Muscle of arm (tissue), 14 donors: ENCODE measurements at places on chromosomes 4 and X.

GRCh38 chr4:144649646-144650045 lies 3.7 kb downstream of the HHIP start:
- no peak for DNase-seq

DNA sequence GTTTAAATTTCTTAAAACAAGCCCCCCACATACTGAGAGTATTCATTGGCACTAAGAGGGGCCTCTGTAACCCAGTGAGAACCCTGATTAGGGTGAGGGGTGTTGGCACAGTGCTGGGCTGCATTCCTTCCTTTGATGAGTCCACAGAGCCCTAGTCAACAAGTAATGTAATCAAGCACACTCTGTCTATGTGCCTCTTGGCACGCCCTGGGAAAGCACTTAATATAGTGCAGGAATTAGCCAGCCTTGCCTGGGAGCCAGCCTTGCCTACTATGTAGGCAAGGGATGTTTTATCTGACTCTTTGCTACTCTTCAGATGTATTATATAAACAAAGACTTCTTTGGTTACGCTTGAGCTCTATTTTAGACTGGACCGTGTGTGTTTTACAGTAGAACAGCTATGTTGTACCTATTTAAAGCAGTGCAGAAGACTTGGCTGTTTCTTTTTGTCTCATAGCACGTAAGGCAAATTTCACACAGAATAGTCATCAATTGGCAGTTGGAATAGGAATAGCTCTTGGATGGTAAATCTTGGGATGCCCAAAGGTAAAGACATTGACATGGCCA lies 64.3 kb downstream of the FRAS1 start:
- no peak for DNase-seq

DNA sequence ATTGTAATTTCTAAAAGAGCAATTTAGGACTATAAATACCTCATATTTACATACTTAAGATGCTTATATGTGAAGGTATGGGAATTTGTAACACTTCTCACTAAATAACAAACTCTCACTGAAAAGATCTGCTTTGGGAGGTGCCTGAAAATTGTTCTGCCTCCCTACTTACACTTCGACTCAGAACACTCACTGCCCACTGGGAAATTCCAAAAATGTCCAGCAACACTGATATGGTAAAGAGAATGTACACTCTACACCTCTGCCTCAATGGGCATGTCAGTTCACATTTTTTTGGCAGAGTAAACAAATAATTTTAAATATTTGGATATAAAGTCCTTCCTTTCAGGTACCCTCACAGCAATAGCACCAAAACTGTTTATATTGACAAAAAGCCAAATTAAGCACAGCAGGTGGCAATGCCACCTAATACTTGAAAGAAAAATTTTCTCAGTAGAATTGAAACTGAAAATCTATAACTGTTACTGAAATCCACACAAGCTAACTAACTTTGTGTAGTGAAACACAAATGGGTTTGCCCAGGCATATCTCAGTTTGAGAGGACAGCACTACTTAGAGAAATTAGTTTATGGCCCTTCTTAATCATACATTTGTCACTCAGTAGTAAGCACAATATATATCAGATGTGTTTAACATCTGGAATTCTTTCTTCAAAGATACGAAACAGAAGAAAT lies 67.1 kb downstream of the PRDM5 start:
- no peak for DNase-seq

GRCh38 chrX:108412783-108413182 lies 25.4 kb downstream of the COL4A6 start:
- DNase-seq: no peak

- no peak for DNase-seq
These were observed 5.7 kb downstream of the PLP2 start for GRCh38 chrX:49177338-49177833.

DNA sequence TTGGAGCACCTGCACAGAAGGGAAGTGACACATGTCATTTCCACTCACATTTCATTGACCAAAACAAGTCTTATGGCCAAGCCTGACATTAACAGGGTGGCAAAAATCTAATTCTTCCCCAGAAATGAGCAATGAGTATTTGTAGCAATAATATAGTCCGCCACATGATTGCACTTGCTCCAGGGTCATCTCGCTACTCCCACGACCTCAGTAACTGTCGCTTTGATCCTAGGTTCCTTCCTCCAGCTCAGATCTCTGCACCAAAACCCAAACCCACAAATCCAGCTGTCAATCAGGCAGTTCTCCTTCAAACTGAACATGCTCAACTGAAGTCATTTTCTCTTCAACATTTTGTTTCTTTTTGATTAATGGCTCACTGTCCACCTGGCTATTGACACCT lies 25.2 kb upstream of the PTTG2 start:
- no peak for DNase-seq

GRCh38 chrX:153469811-153470410 lies 465 bp downstream of the HAUS7 start:
- no peak for DNase-seq

- no peak for DNase-seq
These were observed 105.3 kb downstream of the ADAMTS3 start for GRCh38 chr4:72463724-72464123.

DNA sequence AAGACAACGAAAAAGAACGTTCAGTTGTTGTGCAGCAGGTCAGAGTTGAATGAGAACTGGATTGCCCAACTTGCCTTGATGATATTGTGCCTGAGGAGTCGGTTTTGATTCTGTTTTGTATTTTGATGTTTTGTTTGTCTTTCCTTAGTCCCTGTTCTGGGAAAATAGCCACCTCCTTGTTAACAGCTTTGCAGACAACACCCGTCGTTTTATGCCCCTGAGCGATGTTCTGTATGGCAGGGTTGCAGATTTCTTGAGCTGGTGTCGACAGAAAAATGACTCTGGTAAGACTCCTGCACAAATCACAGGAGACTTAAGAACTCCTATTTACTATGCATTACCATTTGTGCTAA lies 4.5 kb downstream of the BST1 start:
- no peak for DNase-seq

DNA sequence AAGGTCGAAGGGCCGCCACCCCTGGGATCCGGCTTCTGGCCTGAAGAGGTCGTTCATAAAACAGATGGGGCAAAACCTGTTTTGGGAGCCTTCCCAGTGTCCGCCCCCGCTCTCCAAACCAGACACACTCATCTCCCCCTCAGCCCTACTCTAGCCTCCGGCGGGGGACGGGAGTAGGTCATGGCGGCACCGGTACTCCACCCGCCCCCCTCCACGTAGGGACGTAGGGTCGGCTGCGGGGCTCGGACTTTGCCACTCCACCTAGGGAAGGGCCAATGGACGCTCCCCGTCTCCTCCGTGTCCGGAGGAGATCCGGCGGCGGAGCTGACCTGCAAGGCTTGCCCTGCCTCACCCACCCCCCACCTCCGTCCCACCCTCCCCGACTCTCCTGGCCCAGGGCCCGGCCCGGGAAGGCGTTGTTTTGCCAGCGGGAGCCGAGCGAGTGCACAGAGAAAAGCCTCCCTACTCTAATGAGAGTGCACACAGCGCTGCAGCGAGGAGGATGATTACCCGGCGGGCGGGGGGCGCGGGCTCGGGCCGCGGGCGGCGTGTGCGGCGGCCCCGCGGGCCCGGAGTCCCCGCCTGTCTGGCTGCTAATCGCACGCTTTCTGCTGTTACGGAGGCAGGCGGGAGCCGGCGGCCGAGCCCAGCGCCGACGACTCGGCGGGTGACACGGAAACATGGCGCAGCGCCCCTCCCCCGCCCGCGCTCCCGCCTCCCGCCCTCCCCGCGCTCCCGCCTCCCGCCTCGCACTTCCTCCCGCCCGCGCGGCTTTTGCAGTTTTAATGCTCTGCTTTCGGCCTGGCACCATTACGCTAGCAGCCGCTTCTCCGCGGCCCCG lies 8.3 kb upstream of the BCOR start:
- DNase-seq: peak; percentile 67

- DNase-seq: no peak
These were observed 159.1 kb upstream of the WDR1 start for GRCh38 chr4:10275696-10276095.

GRCh38 chrX:40094041-40094899 lies 3.5 kb downstream of the BCOR start:
- no peak for DNase-seq

- DNase-seq: no peak
These were observed 19.3 kb downstream of the EPHA5 start for GRCh38 chr4:65651031-65651430.

- no peak for DNase-seq
These were observed 115.1 kb downstream of the RASGEF1B start for GRCh38 chr4:81356621-81357020.

DNA sequence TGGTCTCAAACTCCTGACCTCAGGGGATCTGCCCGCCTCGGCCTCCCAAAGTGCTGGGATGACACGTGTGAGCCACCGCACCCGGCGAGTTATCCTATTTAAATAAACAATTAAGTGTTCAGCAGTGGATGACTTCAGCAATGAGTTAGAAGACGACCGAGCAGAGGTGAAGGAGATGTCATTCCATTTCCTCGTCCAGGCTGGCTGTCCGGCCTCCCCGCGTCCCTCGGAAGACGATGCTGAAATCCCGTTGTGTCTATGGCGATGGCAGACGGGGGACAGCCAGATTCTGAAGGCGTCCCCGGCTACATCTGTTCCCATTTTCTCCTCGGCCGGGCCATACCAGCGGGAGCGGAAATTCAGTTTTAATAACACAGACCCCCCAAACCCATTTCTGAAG lies 209.8 kb downstream of the CRLF2 start:
- DNase-seq: no peak

DNA sequence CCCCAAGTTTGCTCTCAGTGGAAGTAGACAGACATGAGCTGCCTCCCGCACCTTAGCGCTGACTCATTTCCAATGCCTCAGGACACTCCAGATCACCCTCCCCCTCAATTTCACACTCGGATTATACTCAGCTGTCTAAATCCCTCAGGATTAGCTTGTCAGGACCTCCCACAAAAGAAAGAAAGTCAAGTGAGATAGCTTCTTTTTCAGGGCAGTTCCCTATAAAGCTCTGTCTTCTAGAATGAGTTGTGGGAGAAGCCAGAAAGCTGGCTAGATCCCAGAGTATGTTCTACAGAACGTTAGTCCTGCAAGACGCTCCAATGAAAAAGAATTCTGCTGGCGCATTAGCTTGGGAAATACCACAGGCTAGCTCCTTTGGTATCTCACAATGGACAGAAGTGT lies 51.2 kb upstream of the MTNR1A start:
- no peak for DNase-seq

DNA sequence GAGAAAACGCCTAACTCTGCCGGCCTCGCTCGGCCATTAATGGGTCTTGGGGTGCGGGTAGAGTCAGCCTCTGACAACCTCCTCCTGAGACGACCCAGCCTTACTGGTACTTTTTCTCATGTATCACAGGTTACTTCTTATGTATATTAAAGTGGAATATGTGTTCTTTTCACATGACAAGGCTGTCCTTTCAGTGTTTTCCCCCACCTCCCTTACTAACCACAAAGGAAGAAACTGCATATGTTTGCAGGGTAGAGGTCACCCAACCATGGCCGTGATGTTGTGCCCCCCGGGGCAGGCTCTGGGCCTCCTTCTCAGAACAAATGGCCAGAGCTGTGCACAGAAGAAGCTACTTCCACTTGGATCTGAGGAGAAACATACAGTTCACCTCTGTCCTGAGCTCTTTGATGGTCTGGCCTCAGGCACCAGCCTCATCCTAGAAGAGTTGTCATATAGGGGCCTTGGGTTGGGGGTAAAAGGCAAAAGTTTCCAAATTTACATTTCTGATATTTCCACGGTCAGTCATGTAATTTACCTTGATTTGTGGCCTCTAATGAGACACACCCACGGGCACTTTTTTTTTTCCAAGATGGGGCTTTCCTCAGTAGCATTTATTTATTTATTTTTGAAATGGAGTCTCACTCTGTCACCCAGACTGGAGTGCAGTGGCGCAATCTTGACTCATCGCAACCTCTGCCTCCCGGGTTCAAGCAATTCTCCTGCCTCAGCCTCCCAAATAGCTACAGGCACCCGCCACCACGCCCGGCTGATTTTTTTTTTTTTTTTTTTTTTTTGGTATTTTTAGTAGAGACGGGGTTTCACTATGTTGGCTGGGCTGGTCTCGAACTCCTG lies 1.9 kb downstream of the SOWAHD start:
- DNase-seq: no peak

DNA sequence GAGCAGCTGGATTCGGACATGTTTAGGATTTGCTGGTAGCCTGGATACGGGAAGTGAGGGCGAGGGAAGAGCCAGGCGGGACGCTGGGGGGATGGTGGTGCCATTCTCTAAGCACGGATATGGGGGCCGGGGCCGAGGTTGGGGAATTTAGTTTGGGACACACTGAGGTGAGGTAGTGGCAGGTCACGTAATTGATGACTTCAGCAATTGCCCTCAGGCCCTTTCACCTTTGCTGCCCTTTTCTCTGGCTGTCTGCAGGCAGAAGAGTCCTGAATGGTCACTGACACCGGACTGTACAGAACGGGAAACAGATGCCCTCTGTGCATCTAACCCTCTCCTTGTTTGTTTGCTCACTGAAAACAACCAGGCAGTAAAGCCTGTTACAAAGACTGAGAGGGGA lies 16.9 kb upstream of the HMGB3 start:
- no peak for DNase-seq

DNA sequence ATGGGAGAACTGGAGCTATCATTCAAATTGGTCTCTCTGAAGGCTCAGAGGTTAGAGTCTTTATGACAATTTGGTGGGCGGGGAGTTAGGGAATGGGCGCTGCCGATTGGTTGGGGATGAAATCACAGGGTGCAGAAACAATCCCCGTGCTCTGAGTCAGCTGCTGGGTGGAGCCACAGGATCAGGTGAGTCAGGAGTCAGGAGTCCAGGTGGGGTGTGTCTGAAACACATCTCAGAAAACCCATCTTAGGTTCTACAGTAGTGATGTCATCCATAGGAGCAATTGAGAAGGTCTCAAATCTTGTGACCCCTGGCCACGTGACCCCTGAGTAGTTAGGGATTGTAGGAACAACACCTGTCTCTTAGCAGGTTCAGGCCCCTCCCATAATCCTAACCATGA lies 41.6 kb upstream of the TLR3 start:
- no peak for DNase-seq

GRCh38 chrX:46234775-46235174 lies 310.4 kb downstream of the ZNF674 start:
- DNase-seq: no peak

DNA sequence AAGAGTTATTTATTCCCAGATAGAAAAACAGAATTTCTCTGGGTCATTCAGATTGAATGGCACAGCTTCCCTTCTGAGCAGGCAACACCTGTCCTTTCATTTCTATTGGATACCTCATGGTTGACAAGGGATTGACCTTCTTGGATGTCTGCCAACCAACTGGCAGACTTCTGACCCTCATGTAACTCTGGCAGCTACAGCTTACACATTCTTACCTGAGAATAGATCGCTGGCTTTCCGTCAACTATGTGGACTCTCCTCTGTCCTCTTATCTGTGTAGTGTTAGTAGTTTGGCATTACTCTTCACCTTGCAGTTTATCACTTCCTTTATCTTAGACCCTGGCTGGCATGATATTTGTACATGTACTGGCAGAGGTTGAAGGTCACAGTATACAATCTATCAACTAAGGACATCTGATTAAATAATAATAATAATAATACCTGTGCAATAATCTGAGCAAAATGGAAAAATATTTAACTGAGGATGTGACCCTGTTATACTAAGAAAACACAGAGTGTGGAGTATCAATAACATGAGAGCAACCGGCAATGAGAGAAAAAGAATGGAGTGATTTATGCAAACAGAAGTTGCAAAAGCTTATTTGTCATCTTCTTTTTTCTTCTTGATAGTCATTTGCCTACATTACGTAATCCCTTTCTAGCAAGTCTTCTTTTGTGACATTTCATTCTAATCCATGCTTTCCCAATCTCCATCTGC lies 1118.2 kb downstream of the ARAP2 start:
- DNase-seq: peak; percentile 4

GRCh38 chrX:50198348-50198747 lies 2.5 kb downstream of the AKAP4 start:
- DNase-seq: no peak
